ENCODE measurements at places on chromosomes 5 and 9.
A peak's percentile ranks its signal among the peaks of the same experiment; 100 is the strongest.

GRCh38 chr5:139798883-139799282 lies 3.3 kb downstream of the PSD2 start:
- DNase-seq = no peak

- DNase-seq = peak; percentile 54
These were observed 18.3 kb downstream of the PDGFRB start for GRCh38 chr5:150137168-150137957.

- no peak for DNase-seq
These were observed 91.9 kb downstream of the MARCHF3 start for GRCh38 chr5:126938466-126938865.

GRCh38 chr5:145433077-145433476 lies 402.1 kb downstream of the PRELID2 start:
- DNase-seq = no peak

GRCh38 chr5:151071848-151072629 lies 8.8 kb downstream of the TNIP1 start:
- no peak for DNase-seq

- DNase-seq = peak; percentile 78
These were observed 17.6 kb upstream of the UBE2D2 start for GRCh38 chr5:139543423-139543991.

- no peak for DNase-seq
These were observed 21.9 kb downstream of the NEK6 start for GRCh38 chr9:124279531-124280175.

GRCh38 chr5:76616206-76616605 lies 7.0 kb downstream of the F2RL2 start:
- DNase-seq = no peak

- no peak for DNase-seq
These were observed 531.9 kb upstream of the CHD1 start for GRCh38 chr5:99460701-99461100.

- no peak for DNase-seq
These were observed 23.3 kb downstream of the SPRY4 start for GRCh38 chr5:142301540-142301939.

DNA sequence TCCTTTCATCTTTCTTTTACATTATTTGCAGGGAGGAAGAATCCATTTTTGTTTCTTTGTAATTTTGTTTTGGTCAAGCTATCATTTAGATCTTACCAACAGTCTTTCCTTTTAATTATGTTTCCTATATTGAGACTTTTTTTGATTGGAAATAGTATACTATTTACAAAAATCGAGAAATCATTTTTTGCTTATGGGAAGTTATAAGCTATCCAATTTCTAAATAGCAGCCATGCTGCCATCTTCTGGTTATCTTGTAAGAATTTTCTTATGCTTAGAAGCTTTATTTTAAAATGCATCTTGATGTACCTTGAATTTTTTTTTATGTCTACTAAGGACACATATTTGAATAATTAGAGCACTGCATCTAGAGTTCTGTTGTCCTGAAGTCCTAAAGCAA lies 821.2 kb downstream of the PTPRD start:
- no peak for DNase-seq

DNA sequence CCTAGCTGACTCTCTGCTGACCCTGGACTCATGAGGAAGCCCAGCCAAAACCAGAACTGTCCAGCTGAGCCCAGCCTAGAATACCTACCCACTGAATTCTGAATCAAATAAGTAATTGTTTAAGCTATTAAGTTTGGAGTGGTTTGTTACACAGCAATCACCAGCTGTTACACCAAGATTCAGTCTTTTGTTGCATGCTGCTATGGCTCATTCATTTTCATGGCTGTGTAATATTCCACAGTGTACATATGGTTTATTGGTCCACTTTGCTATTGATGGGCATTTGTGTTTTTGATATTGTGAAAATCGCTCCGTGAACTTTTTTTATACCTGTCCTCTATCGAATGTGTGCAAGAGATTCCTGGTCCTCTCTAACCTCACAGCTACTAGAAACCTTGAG lies 156.4 kb downstream of the FGF18 start:
- DNase-seq = no peak

- DNase-seq = no peak
These were observed 34.1 kb upstream of the PSD2 start for GRCh38 chr5:139761501-139761900.

DNA sequence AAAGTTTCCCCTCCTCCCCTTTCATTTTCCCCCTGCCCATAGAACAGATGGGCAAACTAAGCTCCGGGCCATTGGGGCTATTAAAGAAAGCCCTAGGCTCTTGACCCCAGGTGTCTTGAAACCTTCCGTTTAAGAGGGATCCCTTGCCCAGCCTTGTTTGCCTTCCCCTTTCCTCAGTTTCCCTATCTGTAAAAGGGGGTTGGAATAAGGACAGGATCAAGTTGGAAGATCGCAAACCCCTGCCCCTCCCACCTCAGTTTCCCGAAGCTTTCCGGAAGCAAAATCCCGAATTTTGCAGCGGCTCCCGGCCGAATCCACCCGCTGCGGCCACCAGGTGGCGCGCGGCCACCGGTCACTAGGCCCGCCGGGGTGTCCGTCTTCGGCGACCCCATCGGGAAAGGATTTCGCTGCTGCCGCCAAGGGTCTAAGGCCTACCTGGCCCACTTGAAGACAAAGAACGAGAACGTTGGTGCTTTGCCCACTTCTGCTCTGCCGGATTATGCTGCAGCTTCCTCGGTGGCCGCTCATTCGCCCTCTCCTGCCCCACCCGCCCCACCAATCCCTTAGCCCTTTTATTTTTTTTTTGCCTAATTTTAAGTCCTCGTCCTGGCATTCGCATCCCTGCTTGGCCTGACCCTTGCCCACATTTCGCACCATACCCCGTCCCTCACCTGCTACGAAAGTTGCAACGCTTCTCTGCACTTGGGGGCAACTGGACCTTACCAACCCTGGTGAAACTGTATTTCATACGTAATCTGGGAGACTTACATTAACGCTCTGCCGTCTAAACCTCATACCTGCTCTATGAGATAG lies 962 bp upstream of the NR6A1 start:
- DNase-seq = peak; percentile 89

DNA sequence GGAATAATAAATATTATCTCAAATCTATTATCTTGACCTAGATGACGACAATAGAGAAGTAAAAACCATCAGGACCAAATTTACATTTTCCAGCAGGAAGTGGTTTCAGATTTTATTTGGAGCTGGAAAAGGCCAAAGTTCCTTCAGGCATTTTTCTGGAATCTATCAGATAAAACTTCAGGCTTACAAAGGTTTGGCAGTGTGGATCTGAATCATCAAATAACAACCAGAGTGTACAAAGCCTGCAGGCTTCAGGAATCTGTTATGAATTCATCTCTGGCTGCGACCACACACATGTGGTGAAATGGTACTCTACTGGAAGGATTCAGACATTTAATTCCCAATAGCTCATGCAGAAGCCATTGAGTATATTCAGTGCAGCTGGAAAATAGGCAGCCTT lies 726.4 kb upstream of the GRAMD2B start:
- DNase-seq = no peak

DNA sequence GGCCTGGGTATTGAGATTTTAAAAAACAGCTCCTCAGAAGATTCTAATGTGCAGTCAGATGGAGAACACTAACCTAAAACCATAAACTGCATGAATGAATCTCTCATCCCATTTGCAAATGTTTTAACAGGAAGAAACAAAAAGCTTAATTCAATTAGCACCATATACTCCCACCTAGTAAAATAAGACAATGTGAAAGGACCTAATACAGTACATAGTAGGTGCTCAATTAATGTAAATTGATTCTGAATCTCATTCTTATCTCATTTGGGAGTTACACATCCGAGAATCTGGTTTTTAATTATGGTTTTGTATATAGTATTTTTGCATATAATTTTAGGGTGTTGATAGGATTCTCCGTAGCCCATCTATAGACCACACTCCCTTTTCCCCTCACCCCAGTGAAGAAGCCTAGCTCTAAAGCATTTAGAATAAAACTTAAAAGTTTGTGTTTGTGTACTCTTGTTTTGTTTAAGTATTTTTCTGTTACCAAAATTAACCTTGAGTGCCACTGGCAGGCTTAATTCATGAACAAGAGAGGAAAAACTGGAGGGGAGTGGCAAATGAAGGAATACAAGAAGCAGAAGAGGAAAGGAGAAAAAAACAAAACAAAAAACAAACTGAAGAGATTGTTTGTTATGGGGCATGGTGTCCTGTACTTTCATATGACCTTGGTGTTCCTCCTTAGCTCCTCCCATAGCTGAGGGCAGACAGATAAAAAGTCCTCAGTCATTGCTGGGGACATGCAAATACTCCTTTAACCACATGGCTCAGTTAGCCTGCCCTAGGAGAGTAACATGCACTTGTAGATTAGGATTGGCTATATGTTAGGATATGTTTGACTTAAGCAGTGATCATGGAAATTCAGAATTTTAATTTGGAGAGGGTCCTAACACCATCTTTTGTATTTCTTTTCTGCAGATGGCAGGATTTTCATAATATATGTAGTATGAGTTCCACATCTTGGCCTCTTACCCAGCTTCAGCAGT lies 1.2 kb downstream of the RNF14 start:
- no peak for DNase-seq

DNA sequence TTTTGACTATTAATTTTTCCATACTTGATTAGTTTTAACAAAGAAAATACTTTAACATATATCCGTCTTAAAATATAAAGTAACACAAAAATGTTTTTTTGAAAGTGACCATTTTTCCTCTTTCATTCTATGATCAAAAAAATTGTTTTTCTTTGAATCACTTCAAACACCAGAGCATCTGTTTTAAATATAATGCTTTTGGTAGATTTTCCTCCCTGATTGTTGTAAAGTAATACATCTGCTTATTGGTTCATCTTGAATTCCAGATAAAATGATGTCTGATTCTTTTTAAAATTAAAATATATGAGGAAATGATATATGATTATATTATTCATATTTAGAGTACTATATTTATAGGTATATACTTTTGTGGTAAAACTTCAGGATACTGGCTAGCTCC lies 76.2 kb upstream of the LPAR1 start:
- no peak for DNase-seq

GRCh38 chr5:116575326-116576052 lies 866 bp upstream of the SEMA6A start:
- peak; percentile 37 for DNase-seq

- no peak for DNase-seq
These were observed 84.4 kb upstream of the NUDT12 start for GRCh38 chr5:103646698-103647614.

DNA sequence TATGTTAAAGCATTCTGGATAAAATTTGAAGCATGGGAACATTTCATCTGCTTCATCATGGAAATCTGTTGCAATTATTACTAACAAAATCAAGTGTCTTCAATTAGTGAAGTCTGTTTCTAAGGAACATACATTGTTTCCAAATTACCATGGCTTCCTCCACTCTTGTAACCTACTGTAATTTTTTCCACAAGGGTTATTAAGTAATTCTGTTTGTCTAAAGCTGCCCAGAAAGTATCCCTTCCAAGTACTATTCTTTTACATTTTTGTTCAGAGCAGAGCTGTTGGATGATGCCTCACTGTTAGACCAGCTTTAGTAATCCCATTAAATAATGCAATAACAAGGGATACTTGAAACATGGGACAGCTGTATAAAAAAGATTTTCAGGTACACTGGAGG lies 483.5 kb upstream of the CD180 start:
- no peak for DNase-seq

DNA sequence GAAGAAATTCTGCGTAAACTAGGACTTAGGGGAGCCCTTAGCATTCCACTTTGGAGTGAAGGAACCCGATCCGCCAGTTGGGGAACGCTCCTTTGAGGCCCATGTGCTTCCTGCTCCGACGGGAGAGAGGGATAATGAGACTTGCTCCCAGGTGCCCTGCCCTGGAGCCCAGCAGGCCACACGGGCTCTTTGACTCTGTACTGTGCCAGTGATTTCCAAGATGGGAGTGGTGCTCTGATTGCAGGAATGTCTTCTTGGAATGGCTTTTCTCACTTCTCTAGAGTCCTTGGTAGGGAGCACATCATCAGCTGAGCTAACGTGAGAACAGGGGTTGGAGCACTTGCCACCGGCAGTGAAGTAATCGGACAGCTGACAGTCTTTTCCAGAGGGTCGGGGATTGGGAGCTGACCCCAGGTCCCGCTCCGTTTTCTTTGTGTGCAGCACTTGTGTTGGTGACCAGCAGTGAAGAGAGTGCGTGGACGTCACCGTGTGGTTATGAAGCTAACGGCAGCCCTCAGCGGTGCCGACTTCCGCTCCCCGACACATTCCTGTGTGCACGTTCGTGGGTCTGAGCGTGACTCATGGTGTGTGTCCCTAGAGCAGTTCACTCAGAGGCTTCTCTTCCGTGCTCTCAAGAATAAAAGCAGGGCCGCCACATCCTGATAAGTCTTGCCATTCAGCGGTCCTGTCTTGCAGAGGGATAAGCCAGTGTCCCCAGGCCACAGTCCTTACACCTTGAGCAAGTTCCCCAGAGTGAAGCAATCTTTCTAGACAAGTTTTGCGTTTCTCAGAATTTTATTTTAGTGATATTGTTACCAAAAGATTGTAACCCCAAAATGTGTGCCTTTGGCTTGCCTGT lies 25.6 kb downstream of the ABL1 start:
- no peak for DNase-seq

GRCh38 chr9:34430843-34431437 lies 27.4 kb downstream of the FAM219A start:
- DNase-seq = peak; percentile 65

DNA sequence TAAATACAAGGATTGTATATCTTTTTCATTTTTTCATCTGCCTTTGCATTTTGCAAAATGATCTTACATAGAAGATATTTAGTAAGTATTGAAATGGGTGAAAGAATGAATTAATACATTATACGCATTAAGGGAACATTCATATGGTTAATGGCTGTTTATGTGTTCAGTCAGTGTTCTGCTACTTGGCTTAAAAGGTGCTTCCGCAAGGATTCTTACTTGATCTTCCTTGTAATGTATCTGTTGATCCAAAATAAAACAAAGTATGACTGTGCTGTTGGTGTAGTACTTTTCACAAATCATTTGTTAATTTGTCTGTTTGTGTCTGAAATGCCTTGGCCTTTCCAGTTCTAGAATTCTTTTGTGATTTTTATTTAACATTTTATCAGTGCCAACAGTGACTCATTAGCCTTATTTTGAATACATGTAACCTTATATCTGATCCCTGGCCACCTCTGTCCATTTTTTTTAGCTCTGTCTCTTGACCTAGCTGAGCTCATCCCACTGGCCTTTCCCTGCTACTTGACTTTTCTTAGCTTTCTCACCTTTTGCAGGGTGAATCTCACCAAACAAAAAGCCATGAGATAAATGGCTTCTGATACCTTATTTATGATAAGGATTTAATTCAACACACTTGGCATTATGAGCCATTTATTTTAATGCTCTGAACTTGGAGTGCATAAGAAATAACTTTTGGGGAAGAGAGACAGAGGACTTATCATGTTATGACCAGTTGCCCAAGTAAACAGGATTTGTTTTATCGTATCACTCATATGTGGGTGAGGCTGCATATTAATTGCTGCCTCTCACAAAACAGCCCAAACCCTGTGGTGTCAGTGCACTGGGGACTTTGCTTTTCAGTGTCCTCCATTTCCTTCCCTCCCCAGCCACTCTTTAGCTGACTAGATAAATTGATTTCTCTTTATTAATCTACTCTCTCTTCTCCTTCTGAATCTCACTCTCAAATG lies 340.3 kb downstream of the KDM4C start:
- DNase-seq = no peak

- no peak for DNase-seq
These were observed 720 bp downstream of the TMEM203 start for GRCh38 chr9:137204731-137205125.

Measured in WTC11 (cell line).